HCT116 (cell line): ENCODE measurements at places on chromosomes 3 and 15.

GRCh38 chr15:60528530-60528929 is 49.6 kb upstream of the ICE2 start:
- DNase-seq = no peak

DNA sequence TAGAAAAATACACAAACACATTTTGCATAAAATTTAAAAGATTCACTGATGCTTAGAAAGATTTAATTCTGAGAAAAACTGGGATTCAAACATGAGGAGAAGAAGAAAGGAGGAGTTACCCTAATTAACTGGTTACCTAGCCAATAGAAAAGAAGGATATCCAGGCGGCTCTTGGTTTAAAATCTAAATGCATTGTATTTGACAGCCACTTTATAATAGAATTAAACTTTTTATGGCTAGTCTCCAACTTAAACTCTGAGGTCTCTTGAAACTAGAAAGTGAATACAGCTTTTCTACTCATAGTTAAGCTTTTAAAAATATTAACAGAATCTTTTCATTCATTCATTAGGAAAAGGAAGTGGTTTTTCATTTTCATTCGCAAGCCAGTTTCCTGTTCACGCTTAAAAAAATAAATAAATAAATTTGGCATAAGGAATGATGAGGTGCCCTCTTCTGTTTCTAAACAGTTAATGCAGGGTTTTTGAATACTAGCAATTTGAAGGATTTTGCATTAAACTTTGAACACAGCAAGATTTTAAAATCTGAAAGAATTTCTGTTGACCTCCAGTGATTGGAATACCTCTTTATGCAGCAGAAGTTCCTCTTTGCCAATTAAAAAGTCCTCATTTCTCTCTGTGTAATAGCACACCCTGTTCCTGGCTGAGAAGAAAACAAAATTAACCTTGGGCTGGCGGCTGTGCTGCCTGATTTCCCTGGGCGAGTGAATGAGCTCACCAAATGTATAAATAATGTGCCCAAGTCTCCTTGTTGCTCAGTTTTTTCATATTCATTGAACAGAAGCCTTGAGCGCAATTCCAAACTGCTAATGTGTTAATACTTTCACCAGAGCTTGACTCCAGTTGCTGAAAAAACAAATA is 105.1 kb downstream of the ZMAT3 start:
- DNase-seq = peak; percentile 29

GRCh38 chr3:150116196-150116595 is 145.5 kb upstream of the PFN2 start:
- DNase-seq = no peak

DNA sequence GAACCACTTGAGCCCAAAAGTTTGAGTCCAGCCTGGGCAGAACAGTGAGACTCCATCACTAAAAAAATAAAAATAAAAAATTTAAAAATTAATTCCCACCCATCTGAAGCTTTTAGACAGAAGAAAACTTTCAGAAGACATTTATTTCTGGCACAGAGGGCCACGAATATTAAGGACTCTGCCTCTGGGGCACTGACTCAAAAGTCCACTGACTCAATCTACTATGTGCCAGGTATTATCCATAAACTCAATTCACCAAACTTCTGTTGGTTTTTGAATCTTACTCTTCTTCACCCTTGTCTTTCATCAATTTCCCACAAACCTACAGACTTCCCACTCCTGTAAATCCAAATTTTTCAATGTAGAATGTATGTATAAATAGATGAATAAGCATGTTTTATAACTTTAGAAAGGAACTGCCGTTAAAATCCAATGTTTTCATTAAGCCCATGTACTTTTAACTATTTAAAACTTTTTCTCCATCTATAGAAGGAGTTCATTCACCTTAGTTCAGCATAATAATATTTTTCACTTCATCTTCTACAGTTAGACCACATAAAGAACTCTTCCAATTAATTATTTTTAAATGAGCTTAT is 19.9 kb downstream of the ATP13A3 start:
- no peak for DNase-seq

GRCh38 chr3:66383998-66384745 is 116.7 kb downstream of the LRIG1 start:
- no peak for DNase-seq

GRCh38 chr15:90979582-90979981 is 14.8 kb downstream of the PRC1 start:
- DNase-seq = no peak
